Body of pancreas (tissue), 4 donors: ENCODE measurements at places on chromosomes 3 and 15. TPM values are rescaled to one million over a fixed set of nuclear protein-coding genes. Genes with fewer than 3 reads are reported as not detected.

DNA sequence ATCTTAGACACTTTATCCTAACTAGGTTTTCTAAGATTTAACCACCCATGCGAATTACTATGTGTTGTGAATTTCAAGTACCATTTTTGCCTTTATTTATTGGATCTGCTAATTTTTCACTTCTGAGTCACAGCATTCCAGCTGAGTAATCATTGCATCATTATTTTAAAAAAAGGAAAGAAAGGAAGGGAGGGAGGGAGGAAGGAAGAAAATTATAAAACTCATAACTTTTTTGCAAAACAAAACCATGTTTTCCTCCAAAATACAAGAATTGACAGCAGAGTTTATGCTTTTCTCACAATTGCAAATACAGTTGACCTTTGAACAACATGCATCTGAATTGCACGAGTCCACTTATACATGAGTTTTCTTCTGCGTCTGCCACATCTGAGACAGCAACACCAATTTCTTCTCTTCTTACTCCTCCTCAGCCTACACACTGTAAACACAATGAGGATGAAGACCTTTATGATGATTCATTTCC lies 651.4 kb upstream of the NECTIN3 start:
- no peak for DNase-seq

GRCh38 chr3:36540888-36541518 lies 160.7 kb downstream of the STAC start:
- DNase-seq: no peak

DNA sequence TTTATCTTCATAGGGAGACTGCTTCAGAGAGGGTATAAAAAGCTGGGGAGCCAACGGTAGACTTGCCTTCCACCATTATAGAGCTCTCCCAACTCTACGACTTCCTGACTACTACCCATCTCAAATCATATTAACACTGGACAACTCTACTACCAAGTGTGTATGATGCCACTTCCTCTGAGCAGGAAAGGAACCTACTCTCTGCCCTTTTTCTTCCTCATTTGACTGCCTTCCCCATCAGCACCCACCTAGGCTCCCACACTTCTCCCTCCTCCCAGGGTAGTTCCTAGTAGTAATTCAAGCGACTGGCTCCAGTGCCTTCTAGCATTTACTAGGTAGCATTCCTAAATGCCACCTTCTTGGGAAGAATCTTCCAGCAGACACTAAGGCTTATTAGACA lies 24.5 kb upstream of the TBL1XR1 start:
- no peak for DNase-seq

DNA sequence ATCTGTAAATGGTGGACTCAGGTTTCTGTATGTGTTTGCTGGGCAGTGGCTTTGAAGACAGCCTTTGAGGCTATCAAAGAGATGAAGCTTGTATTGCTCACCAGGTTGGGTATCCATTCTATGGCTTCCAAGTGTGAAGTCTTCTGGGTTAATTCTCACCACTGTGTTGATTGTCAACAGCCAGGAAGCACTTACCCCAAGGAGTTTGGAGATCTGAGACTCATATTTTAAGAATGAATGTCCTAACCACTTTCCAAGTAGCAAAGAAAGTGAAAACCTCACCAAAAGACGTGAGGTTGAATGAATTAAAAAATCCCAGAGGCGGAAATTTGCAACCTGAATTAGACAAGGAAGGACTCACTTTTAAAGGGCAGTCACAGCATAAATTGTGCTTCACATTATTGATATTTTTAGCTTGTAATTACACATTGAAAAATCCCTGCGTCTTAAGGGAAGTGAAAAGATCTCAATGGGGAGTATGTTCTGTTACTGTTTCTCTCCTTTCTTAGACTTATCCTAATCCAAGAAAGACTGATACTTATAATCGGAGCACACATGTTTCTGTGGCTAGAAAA lies 304.0 kb upstream of the TPRG1 start:
- DNase-seq: no peak

- no peak for DNase-seq
Observed at GRCh38 chr15:83410532-83410931, 36.6 kb upstream of the SH3GL3 start.

- DNase-seq: no peak
Observed at GRCh38 chr3:55283441-55283925, 203.6 kb downstream of the WNT5A start.

Gene KNG1
- not detected for total RNA-seq

Gene A4GNT
- total RNA-seq: 1.8 TPM

Gene PP2D1
- total RNA-seq: not detected
